ENCODE measurements at places on chromosomes 6 and 20. TPM values are rescaled to one million over a fixed set of nuclear protein-coding genes. Genes with fewer than 3 reads are reported as not detected.
A peak's percentile ranks its signal among the peaks of the same experiment; 100 is the strongest.

PDE7B gene
- total RNA-seq = not detected

VPS16 gene
- 25.8 TPM for total RNA-seq

GRCh38 chr6:149925253-149925973 is 2.5 kb upstream of the RAET1G start:
- DNase-seq = no peak

GRCh38 chr6:89547281-89547680 is 91.3 kb downstream of the LYRM2 start:
- no peak for DNase-seq

BMP6 gene
- total RNA-seq = 2.3 TPM

- DNase-seq = peak; percentile 66
These were observed 105.8 kb downstream of the JARID2 start for GRCh38 chr6:15351631-15352030.

LAMP5 gene
- not detected for total RNA-seq

TSPO2 gene
- total RNA-seq = not detected

- no peak for DNase-seq
These were observed 28.8 kb downstream of the RNF217 start for GRCh38 chr6:124990988-124991387.

DNA sequence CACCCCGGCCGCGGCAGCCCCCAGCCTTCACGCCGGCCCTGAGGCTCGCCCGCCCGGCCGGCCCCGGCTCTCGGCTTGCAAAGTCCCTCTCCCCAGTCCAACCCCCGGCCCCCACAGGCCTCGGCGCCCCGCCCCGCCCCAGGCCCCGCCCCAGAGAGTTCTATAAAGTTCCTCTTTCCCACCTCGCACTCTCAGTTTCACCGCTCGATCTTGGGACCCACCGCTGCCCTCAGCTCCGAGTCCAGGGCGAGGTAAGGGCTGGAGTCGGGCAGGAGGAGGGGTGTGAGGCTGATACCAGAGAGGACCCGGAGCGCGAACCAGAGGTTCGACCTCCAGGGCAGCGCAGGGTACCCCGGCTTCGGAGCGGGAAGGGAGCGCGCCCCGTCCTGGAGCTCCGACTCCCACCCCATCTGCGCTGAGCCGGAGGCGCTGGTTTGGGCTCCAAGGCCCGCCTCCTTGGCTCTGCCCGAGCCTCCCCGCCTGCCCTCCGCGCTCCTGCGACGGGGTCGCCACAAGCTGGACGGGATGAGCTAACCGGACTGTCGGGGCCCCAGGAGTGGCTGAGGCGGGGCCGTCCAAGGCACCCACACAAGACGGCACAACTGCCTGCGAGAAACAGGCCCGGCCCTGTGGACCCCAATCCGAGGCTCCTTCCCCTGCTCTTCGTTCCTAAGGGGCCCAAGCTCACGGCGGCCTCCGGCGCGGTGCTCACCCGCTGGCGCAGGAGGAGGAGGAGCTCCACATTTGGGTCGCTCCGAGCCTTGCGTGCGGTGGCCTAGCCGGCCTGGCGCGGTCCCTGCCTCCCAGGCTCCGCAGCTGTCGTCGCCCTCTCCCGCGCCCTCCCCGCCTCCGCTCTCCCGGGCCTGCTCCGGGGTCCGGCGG is at the start of gene IRF4:
TSS of gene IRF4 (plus strand) at position 194 of the 882 bp plus-strand sequence. CDS start 1,401 bp downstream, outside the sequence.
- DNase-seq = no peak

- DNase-seq = no peak
These were observed 43.5 kb downstream of the TFAP2B start for GRCh38 chr6:50862176-50862575.

RSPH3 gene
- total RNA-seq = 5.8 TPM

SASH1 gene
- total RNA-seq = 7.8 TPM

DNA sequence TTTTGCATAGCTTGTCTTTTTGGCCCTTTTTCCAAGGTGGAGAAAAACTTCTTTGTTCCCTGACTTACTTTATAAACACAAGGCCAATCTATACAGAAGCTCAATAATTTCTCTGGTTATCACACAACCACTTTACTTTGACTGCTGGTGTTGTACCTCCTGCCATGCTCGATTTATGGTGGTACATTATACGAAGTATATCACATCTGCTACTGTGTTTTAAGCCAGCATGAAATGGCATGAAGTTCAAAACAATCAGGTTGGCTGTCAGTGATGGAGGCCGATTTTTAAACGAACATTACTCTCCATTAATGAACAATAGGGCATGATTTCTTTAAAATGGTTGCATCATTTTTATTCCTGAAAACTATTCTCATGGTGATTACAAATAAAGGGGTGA is 21.0 kb upstream of the ATXN1 start:
- no peak for DNase-seq

GRCh38 chr20:52923123-52923937 is 48.8 kb upstream of the TSHZ2 start:
- peak; percentile 100 for DNase-seq

DAAM2 gene
- 0.04 TPM for total RNA-seq

LGSN gene
- total RNA-seq = not detected

GRCh38 chr6:168247443-168248147 is 72.0 kb downstream of the DACT2 start:
- no peak for DNase-seq

- peak; percentile 93 for DNase-seq
These were observed 17.1 kb downstream of the REPS1 start for GRCh38 chr6:138970856-138971425.

- peak; percentile 83 for DNase-seq
These were observed at the start of gene ANKEF1 for GRCh38 chr20:10034717-10035571. Gene ANKEF1 (plus strand): TSS chr20:10034987. CDS start chr20:10038302, 3,315 bp downstream.

DNA sequence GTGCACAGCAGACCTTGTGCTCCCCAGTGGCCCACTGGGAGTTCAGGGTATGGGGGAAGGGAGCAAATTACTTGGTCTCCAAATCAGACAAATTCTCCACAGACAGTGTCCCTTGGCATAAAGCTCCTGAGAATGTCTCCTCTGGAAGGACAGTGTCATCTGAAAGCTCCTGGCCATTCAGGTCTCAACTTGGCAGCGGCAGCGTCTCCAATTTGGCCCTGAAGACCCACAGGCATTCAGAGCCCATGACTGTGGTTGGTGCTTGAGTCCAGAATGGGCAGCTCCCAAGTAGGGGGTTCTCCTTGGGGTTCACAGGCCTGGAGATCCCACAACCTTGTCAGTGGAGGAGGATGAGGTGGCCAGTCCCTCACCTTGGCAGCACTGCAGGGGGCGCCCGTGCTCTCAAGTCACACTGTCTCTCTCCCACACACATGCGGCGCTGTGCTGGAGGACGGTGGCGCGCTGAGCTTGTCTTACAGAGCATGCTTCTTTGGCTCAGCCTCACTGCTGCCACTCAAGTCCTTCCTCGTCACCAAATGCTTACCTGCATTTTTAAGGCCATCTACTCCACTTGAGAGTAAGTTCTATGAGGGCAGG is 20.7 kb downstream of the DYNLRB1 start:
- DNase-seq = no peak

FNDC1 gene
- total RNA-seq = 0.03 TPM

REM1 gene
- total RNA-seq = not detected

DNA sequence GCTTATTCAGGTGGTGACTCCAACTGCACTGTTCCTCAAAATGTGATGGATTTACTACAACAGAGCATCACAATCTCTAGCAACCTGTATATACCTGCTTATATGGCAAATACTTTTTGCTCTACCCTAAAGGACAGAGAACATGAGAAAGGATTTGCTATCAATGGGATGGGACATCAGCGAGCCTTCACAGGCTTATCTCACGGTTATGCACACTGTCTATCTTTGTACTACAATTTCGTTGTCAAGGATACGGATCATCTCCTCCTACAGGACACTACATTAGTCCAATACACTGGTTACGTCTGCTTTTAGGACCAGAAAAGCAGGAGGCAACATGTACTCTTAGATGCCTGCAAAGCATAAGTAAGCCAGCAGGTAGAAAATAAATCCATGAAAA is 34.2 kb downstream of the STX7 start:
- DNase-seq = no peak

TCP11 gene
- not detected for total RNA-seq

- DNase-seq = peak; percentile 86
These were observed 11.9 kb downstream of the GPX5 start for GRCh38 chr6:28537509-28538140.

- no peak for DNase-seq
These were observed 417.0 kb upstream of the SLC35B3 start for GRCh38 chr6:8852332-8852731.

RAET1L gene
- 1.1 TPM for total RNA-seq

DNA sequence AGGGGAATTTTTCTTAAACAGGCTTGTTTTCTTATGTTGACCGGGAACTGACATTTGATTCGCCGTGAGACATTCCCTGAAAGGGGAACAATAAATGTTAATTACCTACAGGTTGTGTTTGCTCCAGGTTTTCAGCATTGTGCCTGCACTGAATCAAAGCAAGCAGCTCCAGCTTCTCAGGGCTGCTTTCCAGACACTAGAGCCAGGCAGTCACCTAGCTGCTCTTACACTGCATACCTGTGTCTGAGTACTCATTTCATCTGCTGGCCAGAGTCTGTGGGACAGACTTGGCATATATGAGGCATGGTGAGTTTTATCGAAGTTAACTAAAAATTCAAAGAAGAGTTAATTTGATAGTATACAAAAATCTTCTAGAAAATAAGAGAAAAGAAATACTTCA is 951.8 kb upstream of the MAP3K7 start:
- DNase-seq = no peak

DNA sequence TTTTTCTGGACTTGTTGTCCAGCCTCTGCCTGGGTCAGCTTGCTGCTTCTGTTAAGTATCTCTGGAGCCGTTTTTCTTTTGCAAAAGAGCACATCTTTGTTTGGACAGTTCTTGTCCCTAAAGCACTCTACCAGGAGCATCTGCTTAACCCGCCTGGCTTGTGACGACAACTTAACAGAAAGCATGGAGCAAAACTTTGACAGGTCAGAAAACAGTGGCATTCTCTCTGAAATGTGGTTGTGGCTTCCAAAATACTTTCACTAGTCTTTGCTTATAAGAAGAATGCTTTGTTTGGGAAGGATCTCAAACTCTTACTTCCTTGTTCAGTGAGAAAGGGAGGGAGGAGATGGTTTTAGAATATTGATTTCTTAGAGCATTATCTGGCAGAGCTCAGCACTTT is 47.6 kb downstream of the CD109 start:
- no peak for DNase-seq

GRCh38 chr6:167034056-167034455 is 34.9 kb downstream of the CEP43 start:
- no peak for DNase-seq

DNA sequence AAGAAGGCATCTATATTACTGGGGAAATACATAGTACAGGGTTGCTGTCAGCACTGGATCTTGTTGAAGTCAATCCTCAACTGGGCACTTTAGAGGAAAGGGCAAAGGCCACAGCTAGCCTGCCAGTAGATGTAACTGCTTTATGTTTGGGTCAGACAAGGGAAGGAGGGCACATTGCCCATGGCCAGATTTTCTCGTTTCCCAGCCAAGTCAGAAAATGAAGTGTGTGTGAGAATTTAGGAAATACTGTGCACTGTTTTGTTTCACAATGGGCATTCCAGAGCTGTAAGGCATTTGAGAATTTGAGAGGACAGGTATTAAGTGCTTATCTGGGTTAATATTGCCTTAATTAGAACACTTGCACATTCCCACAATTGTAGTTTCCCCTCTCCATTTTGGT is 183.9 kb upstream of the MCHR2 start:
- no peak for DNase-seq

Measured in foreskin keratinocyte (primary cell).